A549 treated with ZK216348 at 1 μM for 4 hours (cell line): ENCODE measurements at places on chromosomes 1 and 21. TPM values are rescaled to one million over a fixed set of nuclear protein-coding genes. Genes with fewer than 3 reads are reported as not detected.

CD101 gene
- total RNA-seq, result 0.24 to 0.58 TPM (median 0.47 TPM) in 5 replicates

LAMB3 gene
- 13.9 to 27.8 TPM (median 21.7 TPM) in 5 replicates for total RNA-seq

AGTRAP gene
- 62.1 to 107 TPM (median 99.1 TPM) in 5 replicates for total RNA-seq

SRGAP2B gene
- 10.3 to 22.1 TPM (median 18.9 TPM) in 5 replicates for total RNA-seq

OR13G1 gene
- not detected in 5 replicates for total RNA-seq

MAB21L3 gene
- total RNA-seq, result not detected in 5 replicates

TCHH gene
- total RNA-seq, result 0.19 to 0.36 TPM (median 0.29 TPM) in 5 replicates

OR2L2 gene
- not detected in 5 replicates for total RNA-seq

PPIE gene
- total RNA-seq, result 39.4 to 41.3 TPM (median 40.1 TPM) in 5 replicates

CFAP107 gene
- not detected in 5 replicates for total RNA-seq

MMEL1 gene
- total RNA-seq, result not detected in 5 replicates

TRPM2 gene
- 4.8 to 9.0 TPM (median 8.0 TPM) in 5 replicates for total RNA-seq

PIAS3 gene
- total RNA-seq, result 29.2 to 40.6 TPM (median 34.2 TPM) in 5 replicates

BCAR3 gene
- total RNA-seq, result 68.9 to 77.0 TPM (median 75.3 TPM) in 5 replicates

CYP4A11 gene
- total RNA-seq, result not detected in 5 replicates

TTC39A gene
- 1.2 to 1.8 TPM (median 1.3 TPM) in 5 replicates for total RNA-seq

KCNE2 gene
- total RNA-seq, result not detected in 5 replicates

SH3BP5L gene
- total RNA-seq, result 17.4 to 31.7 TPM (median 26.6 TPM) in 5 replicates

TSSK3 gene
- 0.25 TPM in 1 of 5 replicates, not detected in the others for total RNA-seq

PIGR gene
- total RNA-seq, result not detected in 5 replicates

TLR5 gene
- total RNA-seq, result 0.09 to 0.49 TPM (median 0.18 TPM) in 4 of 5 replicates, not detected in the other
